Inflammatory macrophage (primary cell): ENCODE measurements at places on chromosomes 3 and 15.

GRCh38 chr3:113293348-113293747 is 82.0 kb downstream of the BOC start:
- DNase-seq: no peak

DNA sequence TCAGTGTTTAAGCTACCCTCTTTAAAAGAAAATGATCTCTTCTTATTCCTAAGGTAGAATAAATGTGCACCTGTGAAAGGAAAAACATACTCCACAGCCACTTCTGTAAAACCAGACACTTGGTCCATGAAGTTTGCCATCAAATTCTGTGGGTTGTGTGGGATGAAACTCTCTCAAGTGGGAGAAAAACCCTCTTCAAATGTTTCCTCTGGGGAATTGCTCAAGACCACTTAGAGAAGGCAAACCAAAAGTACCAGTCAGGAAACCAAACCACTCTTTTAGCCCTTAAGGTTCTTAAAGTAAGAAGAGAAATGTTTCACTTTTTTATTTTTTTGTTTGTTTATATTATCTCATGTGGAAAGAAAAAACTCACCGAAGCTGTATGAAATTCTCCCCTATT is 1.2 kb downstream of the COL8A1 start:
- DNase-seq: no peak

DNA sequence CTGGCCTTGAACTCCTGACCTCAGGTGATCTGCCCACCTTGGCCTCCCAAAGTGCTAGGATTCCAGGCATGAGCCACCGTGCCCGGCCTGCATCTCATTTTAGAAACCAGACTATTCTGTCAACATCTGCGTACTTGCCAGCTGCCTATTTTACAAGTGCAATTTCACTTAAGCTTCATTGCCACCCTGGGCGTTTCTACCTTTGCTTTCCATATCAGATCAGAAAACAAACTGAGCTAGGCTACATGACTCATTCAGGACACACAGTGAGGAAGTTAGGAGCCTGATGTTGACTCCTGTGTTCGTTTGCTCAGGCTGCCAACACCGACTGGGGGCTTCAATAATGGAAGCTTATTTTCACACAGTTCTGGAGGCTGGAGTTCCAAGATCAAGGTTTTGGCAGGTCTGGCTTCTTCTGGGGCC is 42.3 kb upstream of the KLHL25 start:
- DNase-seq: no peak

GRCh38 chr3:186354100-186354499 is 7.9 kb downstream of the DGKG start:
- DNase-seq: no peak

DNA sequence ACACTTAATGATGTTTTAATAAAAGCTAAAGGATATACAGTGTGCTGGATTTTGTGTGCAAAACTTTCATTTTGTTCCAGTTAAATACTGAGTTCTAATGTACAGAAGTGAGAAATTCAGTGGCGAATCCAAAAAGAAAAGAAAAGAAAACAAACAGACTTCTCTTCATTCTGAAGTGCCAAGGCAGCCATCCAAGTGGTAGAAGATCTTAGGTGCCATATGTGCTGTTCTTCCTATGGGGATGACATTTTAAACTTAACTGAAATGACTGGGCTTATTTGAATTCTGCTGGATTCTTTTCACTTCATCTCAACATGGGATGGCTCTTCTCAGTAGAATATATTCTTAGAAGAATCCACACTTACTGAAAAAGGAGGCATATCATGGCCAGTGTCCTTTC is 416.5 kb downstream of the ROBO2 start:
- DNase-seq: no peak

DNA sequence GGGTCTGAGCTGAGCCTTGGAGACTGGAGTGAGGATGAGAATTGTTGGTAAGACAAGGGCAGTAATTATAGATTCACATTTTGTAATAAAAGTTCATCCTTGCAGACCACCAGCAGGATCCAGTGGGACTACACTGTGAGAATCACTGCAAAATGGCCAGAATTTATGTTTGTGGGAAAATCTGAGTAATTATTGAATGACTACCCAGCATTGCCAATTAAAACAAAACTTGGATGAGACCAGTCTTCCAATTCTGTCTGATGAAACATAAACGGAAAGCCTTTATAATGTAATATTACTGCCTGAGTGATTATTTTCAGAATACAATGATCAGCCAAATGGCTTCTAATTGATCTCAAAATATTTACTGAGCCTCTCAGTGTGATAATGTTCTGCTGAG is 323.3 kb upstream of the C2CD4B start:
- no peak for DNase-seq

DNA sequence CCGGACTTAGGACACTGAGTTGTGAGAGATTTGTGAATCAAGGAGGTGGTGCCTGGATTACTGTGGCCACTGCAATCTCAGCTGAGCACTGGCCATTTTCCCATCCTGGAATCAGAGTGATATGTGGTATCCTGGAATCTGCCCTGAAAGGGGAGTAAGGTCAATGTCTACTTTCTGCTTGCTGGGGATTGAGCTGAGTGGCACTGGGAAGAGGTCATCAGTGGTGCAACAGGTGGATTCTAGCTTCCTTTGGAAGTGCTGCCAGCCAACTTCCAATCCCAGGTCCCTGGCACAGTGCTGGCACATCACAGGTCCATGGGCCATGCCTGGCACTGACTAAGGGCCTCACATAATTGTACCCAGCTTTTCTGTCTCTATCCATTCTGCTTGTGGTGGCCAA is 20.6 kb upstream of the TSEN2 start:
- no peak for DNase-seq

GRCh38 chr15:95295363-95295762 is 1035.1 kb upstream of the NR2F2 start:
- no peak for DNase-seq

- DNase-seq: no peak
Measured at GRCh38 chr3:47047673-47048072, 68.2 kb downstream of the NBEAL2 start.

GRCh38 chr15:82091636-82092140 is 45.9 kb upstream of the MEX3B start:
- DNase-seq: no peak

DNA sequence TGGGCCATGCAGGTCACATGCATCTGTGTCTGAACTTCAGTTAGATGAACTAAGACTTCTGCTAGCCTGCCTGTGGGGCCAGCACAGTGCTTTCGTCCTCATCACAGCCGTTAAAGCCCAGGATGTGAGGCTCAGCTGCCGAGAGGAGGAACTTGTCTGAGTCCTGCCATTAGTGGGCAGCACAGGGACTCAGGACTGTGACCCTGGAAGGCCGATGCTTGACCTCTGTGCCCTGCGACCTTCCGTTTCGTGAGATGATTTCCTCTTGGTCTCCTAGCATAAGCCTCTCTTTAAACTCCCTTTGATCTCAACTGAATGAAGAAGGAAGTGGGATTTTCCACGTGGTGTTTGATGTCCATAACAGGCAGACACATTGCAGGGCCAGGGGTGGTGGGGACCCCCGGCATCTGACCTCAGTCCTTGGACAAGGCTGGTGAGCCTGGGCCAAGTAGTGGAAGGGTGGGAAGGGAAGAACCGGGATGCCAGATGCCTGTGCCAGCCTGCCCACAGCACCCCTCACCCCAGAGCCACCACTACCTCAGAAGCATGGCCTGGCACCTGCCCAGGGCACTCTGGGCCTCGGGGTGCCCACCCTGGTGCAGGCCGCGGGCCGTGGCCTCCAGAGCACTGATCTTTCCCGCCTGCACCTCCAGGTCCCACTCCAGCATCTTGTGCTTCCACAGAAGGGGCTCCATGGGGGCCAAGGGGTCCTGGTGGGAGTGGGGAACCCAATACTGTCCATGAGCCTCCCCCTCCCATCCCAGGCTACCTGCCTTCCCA is 21.6 kb downstream of the PLA2G4B start:
- DNase-seq: peak; percentile 68

DNA sequence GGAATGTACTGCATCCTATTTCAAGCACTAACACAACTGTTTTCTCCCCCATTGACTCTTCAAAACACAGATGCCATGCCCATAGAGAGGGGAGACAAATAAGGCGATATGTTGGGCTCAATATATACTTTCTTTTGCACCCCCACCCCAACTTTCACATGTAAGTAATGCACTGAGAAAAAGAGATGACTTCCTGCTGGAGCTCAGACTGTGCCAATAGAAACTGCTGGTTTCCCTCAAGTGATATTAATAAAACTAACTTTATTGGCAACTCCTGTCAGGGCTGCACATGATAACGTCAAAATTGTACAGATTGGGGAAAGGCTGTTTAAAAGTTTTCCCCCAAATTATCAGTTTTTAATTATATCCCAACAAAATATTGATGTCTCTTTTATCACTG is 163.0 kb downstream of the TNIK start:
- DNase-seq: no peak

GRCh38 chr3:101036213-101036618 is 43.0 kb upstream of the ABI3BP start:
- DNase-seq: no peak

GRCh38 chr15:101049856-101050622 is 130.9 kb downstream of the LRRK1 start:
- no peak for DNase-seq

DNA sequence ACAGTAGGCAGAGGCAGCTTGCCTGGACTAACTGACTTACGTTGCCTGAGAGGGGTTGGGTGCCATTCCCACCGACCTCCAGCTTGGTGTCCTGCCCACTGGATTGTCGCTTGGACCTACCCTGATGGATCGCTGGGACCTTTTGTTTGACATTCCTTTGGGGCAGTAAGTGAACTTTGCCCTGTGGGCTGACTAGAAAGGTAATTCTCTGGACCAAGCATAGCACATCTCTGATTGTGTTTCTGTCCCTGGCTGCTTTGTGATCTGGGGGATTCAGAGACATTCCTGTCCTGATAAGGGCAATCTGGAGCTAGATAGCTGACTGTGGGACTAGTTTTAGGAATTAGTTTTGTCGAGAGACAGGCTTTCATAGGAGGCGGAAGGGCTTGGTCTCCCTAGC is 19.5 kb upstream of the IFT57 start:
- DNase-seq: no peak

DNA sequence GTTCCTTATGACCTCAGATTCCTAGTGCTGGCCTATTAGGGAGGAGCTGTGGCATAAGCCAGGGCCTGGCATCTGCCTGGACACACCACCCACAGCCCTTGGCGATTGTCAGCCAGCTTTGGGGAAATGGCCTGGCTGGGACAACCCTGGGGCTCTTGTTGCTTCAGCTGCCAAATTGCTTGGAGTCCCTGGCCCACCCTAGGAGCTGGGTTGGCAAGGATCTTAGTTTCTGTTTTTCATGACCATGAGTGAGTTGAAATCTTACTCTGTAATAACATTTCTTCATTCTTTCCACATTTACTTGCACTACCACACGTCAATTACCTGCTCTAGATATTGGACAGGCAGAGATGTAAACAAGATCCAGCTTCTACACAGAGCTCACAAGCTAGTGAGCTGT is 1.9 kb upstream of the MYZAP start:
- DNase-seq: peak; percentile 15

DNA sequence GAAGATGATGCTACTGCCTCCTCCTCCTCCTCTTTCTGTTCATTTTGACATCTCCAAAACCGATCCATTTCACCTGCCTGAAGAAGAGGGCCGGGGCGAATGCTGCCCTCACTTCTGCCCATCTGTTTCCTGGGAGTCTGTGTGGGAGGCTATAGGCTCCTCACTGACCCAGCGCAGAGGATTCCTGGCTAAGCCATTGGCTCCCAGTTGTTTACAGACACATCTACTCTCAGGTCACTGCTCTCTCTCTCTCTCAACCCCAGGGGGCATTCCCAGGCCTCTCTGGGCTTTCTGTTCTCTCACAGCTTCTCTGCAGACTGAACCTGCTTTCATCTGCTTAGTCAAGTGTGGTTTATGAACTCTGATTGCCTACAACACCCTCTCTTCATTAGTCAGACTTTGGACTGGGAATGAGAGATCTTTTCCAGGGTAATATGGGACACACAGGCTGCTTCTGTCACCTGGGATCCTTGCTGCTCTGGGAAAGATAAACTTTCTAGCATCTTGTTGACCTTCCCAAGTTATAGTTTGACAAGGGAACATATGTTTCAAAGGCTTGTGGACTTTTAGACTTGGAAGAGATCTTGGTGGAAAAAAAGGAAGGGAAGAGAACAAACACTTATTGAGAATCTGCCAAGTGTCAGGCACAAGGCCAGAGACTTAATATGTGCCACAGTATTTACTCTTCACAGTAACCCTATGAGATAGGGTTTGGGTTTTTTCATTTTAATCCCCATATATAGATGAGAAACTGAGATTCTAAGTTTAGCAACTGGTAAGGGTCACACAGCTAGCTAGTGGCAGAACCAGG is 30.2 kb upstream of the USP3 start:
- no peak for DNase-seq

DNA sequence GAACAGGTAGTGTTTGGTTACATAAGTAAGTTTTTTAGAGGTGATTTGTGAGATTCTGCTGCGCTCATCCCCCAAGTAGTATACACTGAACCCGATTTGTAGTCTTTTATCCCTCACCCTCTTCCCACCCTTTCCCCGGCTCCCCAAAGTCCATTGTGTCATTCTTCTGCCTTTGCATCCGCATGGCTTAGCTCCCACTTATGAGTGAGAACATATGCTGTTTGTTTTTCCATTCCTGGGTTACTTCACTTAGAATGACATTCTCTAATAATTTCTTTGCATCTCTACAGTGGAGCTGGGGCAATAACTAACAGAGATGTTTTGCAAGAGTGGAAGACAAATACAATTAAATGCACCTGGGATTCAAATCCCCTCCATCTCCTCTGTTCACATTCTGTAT is 93.2 kb downstream of the TP63 start:
- no peak for DNase-seq

GRCh38 chr15:77964193-77964592 is 113.3 kb downstream of the TBC1D2B start:
- DNase-seq: no peak

GRCh38 chr3:72615776-72616175 is 232.5 kb downstream of the SHQ1 start:
- no peak for DNase-seq

- DNase-seq: no peak
Measured at GRCh38 chr15:30922480-30923311, 19.0 kb downstream of the FAN1 start.

GRCh38 chr3:5274091-5274490 is 86.6 kb downstream of the EDEM1 start:
- no peak for DNase-seq

GRCh38 chr15:58931987-58932588 is 1.4 kb downstream of the SLTM start:
- peak; percentile 76 for DNase-seq

DNA sequence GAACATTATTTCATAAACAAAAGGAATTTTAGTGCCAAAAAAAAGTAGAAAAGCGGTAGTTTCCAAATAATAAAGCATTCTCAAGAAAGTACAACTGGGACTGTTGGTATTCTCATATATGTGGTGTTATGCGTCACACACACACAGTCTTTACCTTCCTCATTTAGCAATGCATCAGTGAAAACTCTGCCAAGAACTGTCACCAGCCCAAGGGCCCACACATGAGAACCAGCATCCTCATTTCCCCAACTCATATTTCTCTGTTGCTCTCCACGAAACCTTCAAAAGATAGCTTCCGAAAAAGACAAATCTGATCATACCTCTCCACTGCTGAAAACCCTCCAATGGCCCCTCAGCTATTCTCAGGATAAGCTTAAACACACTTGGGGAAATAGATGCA is 150.7 kb downstream of the CADPS start:
- no peak for DNase-seq

- no peak for DNase-seq
Measured at GRCh38 chr15:55954862-55955605, 38.4 kb downstream of the NEDD4 start.
